ENCODE measurements at places on chromosomes 1 and 21.

DNA sequence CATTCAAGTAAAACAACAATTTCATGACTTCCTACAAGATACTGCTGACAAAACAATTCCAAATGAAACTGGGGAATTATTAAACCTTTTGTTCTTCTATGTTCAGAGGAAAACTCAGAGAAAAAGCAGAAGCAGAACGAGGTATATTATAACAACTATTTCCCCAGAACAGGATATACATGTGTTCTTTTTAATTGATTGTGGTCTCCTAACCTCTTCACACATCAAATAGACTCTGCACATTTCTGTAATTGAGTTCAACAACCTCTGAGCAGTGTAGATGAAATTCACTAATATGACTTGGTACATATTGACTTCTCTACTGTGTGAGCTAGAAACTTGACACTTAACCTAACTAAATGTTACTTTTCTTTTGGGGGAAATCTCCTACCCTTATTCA is 584.2 kb downstream of the NEGR1 start:
- no peak for DNase-seq

GRCh38 chr1:225577241-225577640 is 75.7 kb downstream of the ENAH start:
- no peak for DNase-seq

DNA sequence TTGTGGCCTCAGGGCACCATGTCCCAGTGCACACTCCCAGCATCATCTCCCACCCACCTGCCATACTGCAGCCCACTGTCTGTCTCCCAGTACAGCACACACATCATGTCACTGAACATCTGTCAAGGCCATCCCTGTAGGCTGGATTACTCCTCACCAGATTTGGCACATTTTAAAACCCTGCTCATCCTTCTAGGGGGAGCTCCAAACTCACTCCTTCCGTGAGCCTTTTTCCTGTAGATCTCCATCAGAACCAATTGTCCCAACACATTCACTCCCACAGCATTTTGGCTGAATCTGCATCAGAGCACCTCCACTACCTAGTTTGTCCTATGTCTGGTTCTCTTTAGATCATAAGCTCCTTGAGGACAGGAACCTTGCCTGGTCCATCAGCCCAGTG is 58.6 kb upstream of the GRIK3 start:
- DNase-seq: no peak

DNA sequence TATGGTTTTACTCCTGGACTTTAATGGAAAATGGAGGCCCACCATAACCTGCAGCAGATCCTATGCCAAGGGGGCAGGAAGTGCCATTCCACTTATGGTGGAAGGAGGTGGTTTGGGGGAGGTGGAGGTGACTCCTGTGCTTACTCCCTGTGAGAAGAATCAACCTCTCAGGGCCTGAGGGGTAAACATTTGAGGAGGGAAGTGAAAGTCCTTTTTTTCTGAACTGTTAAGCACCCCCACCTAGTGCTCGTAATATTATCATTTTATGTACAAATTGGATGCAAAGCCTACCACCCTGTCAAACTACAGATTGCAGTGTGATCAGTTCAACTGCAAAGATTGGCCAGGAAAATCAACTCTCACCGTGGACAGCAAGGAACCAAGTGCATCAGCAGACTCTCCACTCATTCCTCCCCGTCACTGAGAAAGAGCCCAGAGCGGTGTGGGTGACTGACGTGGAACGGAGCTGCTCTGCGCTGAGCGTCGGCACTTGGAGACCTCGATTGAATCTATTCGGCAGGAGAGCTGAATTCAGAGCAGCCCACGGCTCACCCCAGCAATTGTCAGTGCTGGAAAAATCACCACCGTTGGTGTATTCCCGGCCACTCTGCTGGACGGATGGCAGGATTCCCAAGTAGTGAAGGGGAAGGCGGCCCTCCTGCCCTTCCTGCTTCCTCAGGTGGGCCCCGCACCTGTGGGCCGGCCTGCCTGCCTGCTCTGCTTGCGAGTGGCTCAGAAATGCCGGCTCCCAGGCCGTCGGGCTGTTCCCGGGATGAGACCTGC is 46.8 kb upstream of the COX20 start:
- DNase-seq: no peak

DNA sequence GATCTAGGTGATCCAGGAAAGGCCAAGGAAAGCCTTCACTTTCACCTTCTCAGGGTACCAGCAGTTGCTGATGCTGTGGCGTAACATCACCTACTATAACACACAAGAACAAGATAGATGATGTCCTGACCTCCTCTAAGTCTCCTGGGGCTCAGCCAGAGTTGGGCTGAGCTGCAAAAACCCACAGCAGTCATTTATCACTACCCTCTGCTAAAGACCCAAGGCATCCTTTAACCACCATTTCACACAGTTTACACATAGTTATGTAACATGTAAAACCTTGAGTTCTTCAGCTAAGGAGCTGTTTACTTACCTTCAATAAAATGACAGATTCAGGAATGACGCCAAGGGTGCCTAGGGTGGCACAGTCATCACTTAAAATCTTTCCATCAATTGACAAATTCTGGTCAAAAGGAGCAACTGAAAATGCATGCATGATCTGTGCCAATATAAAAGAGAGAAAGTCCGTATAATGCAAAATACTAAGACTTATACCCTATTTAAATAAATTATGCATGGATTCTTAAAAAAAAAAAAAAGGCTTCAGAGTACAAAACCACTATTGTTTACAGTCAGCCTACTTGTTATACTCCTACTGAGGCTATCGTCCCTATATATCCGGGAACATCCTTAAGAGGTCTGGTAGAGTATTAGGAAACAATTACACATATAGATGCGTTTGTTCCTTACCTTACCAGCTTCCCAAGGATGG is 20.7 kb upstream of the RAP1GAP start:
- no peak for DNase-seq

- DNase-seq: no peak
These were observed 3.8 kb upstream of the MAB21L3 start for GRCh38 chr1:116107371-116107770.

DNA sequence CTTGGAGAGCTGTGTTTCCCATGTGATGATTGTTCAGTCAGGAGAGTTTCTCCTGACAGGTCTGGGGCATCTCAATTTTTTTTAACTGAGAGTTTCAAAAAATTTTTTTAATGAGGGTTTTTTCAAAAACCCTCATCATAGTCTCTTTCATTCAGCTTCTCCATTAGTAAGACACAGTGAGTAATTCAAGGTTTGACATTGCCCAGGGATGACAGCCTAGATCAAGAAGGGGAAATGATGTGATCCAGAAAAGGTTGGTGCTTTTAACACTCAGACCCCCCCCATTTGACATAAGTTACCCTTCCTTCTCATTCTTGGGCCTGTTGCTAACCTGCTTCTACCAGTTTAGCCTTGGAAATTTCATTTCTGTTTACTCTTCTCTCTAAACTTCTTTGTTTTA is 189.4 kb upstream of the HOOK1 start:
- DNase-seq: no peak

DNA sequence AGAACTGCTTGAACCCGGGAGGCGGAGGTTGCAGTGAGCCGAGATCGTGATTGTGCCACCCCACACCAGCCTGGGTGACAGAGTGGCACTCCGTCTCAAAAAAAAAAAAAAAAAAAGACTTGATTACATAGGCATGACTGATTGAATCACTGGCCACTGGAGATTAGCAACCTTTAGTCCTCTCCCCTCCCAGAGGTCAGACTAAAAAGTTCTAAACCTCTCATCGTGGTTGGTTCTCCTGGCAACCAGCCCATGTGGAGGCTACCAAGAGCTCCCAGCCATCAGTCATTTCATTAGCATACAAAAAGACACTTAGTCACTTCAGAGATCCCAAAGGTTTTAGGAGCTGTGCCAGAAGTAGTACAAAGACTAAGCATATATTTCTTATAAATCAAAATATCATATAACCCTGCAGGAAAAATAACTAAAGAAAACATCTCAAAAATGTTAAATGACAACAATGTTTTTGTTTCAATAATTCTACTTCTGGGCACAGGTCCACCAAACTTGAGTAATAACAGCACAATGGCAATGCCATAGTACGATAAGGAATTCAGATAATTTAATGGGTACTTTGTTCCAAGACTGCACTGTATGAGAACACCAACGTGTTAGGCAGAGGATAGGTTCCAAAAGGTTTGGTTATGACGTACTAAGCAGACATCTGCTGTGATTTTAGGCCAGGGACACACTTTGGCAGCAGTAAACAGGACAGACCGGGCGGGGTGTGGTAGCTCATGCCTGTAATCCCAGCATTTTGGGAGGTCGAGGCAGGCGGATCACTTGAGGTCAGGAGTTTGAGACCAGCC is 18.1 kb downstream of the USP48 start:
- DNase-seq: no peak

GRCh38 chr1:43348809-43349593 is 9.8 kb upstream of the CDC20 start:
- DNase-seq: no peak

GRCh38 chr1:85563139-85563538 is 17.4 kb upstream of the CCN1 start:
- no peak for DNase-seq

DNA sequence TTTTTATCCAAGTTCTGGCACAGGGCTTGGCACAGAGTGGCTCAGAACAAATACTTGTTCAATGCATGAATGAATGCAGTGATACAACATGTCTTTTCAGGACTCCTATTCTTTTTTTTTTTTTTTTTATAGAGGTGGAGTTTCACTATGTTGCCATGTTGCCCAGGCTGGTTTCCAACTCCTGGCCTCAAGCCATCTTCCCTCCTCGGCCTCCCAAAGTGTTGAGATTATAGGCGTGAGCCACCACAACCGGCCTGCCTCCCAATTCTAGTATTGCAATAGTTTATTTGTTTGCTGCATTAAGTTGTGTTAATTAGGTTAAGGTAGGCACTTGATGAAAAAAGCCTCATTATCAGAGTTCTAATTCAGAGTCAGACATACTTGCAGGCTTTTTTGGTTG is 17.9 kb downstream of the UBE4B start:
- no peak for DNase-seq

GRCh38 chr21:18499761-18500376 is 96.3 kb upstream of the TMPRSS15 start:
- peak; percentile 5 for DNase-seq

GRCh38 chr1:25922971-25923552 is 16.8 kb upstream of the STMN1 start:
- DNase-seq: no peak

- DNase-seq: no peak
These were observed 74.1 kb downstream of the PRKAA2 start for GRCh38 chr1:56719171-56719570.

GRCh38 chr1:40980068-40980452 is 564 bp downstream of the CTPS1 start:
- DNase-seq: no peak

DNA sequence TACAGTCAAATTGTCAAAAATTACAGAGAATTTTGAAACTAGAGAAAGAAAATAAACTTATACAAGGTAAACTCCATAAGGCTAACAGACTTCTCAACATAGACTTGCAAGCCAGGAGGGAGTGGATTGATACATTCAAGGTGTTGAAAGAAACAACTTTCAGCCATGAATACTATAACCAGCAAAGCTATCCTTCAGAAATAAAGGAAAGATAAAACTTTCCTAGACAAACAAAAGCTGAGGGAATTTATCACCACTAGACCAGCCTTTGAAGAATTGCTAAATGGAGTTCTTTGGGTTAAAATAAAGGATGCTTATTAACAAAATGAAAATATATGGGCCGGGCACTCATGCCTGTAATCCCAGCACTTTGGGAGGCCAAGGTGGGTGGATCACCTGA is 52.7 kb downstream of the C1orf185 start:
- DNase-seq: no peak

DNA sequence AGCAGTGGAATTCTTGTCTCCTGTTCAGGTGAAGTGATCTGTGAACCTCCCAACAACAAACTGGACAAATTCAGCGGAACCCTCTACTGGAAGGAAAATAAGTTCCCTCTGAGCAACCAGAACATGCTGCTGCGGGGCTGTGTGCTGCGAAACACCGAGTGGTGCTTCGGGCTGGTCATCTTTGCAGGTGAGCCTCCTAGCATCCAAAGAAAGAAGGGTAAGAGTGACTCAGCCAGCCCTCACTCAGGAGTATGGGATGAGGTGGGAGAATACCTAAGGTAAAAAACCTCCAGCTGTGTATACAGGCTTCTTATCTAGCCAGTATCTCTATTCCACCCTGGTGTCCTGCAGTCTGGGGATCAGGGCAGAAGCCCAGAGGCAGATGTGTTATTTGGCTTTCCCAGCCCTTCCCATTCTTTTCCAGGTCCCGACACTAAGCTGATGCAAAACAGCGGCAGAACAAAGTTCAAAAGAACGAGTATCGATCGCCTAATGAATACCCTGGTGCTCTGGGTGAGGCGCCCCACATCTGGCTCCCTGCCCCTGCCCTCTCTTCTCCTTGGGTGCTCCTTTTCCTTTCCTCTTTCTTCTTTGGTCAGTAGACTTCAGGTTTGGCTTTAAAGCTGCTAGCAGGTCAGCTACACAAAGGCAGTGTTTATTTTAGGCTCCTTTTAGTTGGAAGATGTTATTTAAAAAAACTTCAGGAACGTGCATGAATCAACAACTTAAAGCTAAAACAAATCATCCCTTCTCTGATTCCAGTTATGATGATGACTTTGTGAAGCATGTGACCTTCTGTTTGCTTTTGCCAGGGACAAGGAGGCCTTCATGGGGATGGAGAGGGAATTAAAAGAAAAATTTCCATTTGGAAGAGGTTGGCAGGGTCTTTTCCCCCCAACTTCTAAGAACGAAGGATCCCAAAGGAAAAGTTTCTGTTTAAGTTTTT is 9.0 kb downstream of the ATP8B2 start:
- DNase-seq: no peak

DNA sequence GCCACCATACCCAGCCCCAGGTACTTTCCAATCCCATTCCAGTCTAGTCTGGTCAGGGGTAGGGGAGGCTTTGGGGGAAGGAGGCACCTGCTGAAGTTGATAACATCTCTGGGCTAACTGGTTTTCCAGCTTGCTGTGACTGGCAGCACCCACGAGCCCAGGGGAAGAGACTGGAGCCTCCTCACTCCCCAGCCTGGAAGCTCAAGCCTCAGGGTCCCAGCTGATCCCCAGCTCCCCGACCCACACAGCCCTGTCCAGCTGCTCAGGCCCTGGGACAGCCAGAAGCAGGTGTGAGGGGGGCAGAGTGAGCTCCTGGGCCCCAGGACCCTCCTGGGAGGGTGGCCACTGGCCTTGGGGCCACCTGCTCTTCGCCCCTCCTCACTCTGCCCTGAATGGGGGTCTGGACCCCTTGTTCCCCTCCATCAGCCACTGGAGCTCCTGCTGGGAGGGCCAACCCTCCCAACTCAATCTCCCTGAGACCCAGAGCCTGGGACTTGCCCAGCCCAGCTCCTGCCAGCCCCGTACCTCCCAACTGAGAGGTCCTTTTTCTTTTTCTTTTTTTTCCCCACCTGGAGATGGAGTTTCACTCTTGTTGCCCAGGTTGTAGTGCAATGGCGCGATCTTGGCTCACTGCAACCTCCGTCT is 23.5 kb upstream of the RNU1-4 start:
- DNase-seq: no peak

- DNase-seq: no peak
These were observed 23.4 kb upstream of the PWP2 start for GRCh38 chr21:44083631-44084291.

Data from non-pigmented ciliary epithelial cell (primary cell).